ENCODE measurements at places on chromosomes 6 and 20.
A peak's percentile ranks its signal among the peaks of the same experiment; 100 is the strongest.

- DNase-seq: peak; percentile 50
Observed at GRCh38 chr6:121435444-121436069, at the start of gene GJA1. TSS of gene GJA1 (plus strand) at chr6:121435646. CDS start at chr6:121446848, 11,202 bp downstream.

- DNase-seq: no peak
Observed at GRCh38 chr6:4987432-4987831, 16.4 kb downstream of the RPP40 start.

- DNase-seq: no peak
Observed at GRCh38 chr6:46972531-46972930, 50.8 kb upstream of the ADGRF5 start.

DNA sequence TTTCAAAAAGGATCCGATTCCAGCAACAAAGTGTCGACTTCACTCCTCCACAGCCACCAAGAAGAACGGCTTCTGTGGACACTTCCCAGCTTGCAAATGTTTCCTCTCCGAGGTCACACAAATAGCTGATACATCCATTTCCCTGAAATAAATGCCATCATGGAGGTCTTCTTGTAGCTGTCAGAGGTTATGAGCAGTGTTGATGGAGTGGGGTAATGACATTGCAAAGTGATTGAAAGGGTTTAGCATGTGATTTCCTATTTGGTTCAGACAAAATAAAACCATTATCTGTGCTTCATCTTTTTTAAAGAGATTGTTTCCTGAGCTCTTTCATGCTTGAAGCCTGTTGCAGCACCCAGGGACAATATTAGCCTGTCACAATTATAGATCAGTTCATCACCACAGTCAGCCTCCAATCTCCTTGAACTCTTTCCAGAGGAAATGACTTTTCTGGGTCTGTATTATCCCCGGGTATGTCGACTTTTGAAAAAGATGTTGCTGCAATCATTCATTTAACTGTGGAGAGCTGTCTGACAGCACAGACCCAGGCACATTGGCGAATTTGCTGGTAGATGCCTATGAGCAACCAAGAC, 16.9 kb upstream of the KIF16B start:
- DNase-seq: no peak

DNA sequence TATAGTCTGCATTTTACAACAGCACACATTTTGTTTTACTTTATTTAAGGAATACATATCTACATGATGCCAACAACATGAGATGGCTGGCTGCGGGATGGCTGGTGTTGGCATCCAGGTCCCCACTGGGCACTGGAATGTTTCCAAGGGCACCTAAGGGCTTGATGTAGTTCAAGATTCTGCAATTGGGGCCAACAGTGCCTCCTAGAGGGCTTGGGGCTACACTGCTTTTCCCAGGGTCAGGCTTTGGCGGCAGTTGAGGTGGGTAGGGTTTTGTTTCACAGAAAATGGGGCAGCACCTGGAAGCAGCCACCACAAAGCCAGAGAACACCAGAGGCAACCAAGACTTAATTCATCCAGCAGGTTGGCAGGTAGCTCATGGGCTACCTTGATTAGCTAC, 202.2 kb upstream of the PRND start:
- no peak for DNase-seq

- DNase-seq: no peak
Observed at GRCh38 chr6:118122161-118122725, 215.2 kb downstream of the SLC35F1 start.

- no peak for DNase-seq
Observed at GRCh38 chr6:109260701-109261100, 121.6 kb downstream of the CD164 start.

DNA sequence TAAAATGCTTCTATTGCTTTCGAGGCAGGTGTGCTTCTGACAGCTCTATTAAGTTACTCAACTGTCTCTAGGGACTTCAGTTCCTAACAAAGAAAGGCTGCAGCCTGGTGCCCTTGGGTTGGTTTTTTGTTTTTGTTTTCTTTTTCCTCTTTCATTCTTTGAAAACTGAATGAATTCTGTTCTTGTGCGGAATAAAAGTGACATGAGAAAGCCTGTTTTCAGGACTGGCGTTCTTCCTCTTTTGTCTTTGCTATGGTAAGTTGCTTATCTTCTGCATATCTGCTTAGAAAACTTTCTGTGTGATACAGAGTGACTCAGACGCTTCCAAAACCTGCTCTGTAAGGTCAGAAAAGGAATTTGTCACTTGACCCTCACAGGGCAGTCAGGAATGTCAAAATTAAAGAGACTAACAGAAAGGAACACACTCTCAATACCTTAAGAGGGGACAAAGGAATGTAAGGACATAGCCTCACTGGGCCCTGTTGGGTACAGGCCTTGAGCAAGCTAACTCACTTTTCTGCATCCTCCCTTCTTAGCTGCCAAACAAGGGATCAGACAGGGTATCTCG, 56.2 kb upstream of the NHSL1 start:
- no peak for DNase-seq

DNA sequence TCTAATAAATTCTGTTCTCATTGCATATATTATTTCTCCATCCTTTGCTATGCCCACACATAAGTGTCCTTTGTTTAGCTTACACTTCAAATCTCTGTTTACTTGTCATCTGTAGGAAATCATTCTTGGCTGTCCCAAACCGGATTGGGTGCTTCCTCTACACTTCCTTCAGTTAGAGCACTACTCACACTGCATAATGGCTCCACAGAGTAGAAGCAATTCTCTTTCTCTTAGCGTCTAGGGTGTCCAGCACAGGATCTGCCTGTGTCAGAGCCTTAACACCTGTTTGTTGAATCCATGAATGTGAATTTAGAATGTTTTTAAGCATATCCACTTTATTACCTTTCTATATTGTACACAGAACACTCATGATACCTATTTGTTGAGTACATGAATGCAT, 87.0 kb upstream of the BMP2 start:
- no peak for DNase-seq

DNA sequence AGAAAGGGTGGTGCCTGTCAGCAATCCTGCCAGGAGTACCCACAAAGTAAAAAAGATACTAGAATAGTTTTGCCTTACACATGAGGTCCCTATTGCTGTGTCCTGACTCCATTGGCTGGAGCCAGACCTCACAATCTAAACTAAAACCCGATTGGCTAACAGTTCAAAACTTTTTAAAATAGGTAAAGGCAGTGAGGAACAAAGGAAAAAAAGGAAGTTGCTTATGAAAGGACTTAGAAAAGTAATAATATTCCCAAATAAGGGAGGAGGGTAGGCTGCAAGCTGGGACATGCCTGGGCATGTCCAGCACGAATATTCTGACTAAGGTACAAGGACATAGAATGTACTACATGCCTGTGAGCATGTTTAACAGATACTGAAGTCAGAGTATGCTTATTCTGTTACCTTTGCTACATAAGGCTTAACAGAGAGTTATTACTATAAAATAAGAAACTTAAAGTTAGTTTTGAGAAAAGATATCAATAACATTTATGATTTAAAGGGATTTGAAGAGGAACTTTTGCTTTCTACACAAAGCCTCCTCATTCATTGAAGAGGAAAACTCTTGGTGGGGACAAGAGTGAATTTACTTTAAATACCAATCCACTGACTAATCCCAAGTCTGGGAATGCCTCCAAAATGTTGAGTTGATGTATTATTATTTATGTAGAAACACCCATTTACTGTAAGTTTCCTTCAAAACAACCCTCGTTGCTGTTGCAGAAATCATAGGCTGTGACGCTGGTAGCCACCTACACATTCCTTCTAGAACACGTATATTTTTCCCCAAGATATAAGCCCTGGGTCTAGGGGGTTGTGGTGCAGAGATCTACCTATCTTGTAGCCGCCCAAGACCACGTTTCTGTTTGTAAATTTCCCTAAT, 8.2 kb upstream of the MTHFD1L start:
- DNase-seq: peak; percentile 97

GRCh38 chr20:9112541-9113515, 43.9 kb downstream of the PLCB4 start:
- peak; percentile 18 for DNase-seq

DNA sequence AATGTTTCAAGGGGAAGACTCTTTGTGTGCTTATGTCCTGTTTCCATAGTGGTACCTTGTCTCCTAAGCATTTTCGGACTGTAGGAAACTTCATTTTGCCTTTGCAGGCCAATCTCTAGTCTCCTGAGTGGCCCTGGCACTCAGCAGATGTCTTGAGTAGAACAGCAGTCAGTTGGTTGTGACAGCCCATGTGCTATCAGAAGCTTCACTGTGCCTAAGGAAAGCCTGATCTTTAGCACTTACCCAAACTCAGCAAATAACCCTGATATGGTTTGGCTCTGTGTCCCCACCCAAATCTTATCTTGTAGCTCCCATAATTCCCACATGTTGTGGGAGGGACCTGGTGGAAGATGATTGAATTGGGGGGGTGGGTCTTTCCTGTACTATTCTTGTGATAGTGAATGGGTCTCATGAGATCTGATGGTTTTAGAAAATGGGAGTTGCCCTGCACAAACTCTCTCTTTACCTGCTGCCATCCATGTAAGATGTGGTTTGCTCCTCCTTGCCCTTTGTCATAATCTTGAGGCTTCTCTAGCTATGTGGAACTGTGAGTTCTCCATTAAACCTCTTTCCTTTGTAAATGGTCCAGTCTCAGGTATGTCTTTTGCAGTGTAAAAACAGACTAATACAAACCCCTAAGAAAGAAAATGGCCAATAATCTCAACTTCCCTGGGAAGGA, 15.9 kb upstream of the SRPK1 start:
- DNase-seq: no peak

DNA sequence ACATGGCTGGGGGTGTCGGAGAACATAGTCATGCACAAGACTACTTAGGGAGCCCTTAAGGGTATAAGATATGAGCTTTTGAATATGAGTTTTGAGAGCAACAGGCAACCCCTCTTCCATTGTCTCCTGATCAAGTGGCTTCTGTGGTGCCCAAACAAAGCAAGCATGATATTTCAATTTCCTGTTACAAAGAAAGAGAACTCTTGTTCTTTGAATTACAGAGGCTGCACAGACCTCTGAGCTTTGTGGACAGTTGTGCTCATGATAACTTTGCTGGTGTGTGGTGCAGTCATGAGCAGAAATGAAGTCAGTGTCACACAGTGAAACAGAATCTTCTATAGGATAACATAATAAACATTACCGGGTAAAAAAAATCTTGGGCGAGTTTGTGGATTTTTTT, 66.8 kb upstream of the THEMIS start:
- DNase-seq: no peak

DNA sequence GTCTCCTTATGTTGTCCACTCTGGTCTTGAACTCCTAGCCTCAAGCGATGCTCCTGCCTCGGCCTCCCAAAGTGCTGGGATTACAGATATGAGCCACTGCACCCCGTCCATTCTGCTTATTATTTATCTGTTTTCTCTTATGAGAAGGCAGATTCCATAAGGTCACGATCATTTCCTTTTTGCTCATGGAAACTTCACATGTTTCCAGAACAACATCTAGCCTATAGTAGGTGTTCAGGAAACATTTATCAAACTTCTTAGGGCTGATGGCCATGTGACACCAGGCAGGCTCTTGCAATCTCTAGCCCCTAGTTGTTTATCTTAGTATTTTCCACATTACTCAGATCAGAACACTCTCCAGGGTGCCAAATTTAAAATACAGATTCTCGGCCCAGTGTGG, 61.2 kb downstream of the ZFP64 start:
- DNase-seq: no peak

DNA sequence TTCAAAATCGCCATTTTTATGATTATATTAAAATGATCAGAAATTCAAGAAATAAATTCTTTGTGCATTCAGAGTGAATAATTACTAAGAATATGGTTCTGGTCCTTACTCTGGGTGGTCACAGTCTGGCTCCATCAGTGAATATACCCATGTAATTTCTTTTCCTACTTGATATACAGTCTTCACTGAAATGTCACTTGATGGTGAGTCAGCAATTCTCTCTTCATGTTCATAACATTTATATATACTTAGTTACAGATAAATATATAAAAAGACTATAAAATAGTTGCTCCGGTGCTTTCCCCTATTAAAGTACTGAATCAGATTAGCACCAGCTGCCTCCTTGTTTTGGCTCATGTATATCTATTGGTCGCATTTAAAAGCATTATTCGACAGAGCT, 56.4 kb upstream of the MTRF1L start:
- no peak for DNase-seq
